ENCODE measurements at places on chromosomes 5 and 9.

- DNase-seq = no peak
Measured at GRCh38 chr9:5429873-5430564, 7.7 kb downstream of the PLGRKT start.

DNA sequence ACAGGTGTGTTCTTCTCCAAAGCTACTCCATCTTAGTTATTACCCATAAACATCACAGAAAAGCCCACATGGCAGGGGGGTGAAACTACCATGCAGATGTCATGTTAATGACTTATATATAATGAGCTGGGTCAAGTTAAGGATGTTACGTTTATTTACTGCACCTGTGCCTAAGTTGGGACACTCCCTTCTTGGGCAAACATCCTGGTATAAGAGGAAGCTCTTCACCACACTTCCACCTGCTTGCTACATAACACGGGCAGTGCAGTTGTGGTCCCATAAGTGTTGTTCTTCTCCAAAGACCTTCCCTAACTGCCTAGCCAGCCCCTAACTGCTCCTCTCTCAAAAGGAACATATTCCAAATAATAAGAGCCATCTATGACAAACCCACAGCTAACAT is 9.3 kb upstream of the ZCCHC9 start:
- no peak for DNase-seq

- DNase-seq = no peak
Measured at GRCh38 chr9:115126404-115126803, 8.4 kb upstream of the TNC start.

- DNase-seq = no peak
Measured at GRCh38 chr9:125142560-125143376, 560 bp downstream of the SCAI start.

- DNase-seq = no peak
Measured at GRCh38 chr5:79707535-79707934, 17.9 kb downstream of the CMYA5 start.

DNA sequence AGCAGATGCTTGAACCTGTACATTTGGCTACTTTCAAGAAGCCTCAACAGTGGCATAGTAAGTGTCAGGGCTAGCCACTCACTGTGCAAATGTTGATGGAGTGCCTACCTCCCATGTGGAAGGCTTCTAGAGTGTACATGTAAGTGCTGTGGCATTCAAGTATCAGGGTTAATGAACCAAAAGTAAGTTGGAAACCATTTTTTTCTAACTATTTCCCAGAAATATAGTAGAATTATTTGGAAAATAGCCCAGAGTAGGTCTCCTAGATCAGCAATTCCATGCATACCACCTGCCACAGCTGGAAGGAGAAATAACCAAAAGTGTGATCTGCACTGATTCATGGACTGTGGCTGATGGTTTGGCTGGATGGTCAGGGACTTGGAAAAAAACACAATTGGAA is 53.3 kb downstream of the FOXD1 start:
- no peak for DNase-seq

DNA sequence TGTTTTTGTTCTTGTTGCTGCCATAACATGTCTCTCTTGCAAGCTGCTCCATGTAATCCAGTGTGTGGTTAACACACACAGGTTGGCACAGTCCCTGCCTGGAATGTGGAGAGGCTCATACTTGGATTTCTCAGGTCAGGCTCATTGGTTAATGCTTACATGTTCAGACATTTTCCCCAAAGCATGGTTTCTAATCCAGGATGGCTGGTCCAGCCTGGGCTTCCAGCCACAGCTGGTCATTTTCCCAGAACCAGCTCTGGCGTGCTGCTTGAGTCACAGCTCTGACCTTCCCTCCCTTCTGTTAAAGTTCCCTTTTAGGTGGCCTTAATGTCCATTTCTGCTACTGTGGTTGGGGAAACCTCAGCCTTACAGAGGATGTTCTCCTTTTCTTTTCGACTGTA is 294.3 kb downstream of the TAF11L14 start:
- no peak for DNase-seq

GRCh38 chr9:91162784-91163443 is 198.8 kb downstream of the AUH start:
- no peak for DNase-seq

DNA sequence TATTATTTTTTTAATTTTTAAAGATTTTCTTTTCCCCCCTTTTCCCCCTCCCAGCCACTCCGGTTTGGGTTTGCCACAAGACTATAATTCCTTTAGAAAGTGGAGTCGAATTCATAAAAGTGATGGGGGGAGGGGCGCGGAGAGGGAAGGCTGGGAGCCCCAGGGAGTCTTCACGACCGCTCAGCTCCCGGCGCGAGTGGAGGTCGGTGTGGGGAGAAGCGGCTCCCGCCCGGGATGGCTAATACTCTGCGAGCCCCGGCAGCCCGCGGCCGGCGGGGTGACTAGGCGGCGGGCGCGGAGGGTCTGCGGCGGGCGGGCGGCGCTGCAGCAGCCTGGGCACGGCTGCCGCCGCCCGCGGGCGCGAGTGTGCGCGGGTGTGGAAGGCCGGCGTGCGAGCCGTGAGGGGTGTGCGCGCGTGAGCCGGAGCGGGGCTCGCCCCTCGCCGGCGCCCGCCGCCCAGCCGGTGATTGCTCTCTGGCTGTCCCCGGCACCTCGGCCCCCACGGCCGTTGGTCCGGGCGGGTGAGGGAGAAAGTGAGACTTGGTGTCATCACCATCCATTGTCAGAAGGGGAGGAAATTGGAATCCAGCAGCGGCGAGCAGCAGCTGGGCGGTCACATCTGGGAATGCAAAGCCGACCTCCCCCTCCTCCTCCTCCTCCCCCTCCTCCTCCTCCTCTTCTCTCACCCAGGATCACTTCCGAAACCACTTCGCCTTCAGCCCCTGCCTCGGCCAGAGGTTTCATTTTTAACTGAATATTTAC is at the start of gene PARP8:
Gene PARP8 (plus strand): TSS at position 377 of the 762 bp plus-strand sequence. CDS start 459 bp downstream, outside the sequence.
- no peak for DNase-seq

GRCh38 chr9:134662143-134662876 is 20.7 kb downstream of the COL5A1 start:
- DNase-seq = no peak

- no peak for DNase-seq
Measured at GRCh38 chr5:7495131-7495517, 99.2 kb downstream of the ADCY2 start.

DNA sequence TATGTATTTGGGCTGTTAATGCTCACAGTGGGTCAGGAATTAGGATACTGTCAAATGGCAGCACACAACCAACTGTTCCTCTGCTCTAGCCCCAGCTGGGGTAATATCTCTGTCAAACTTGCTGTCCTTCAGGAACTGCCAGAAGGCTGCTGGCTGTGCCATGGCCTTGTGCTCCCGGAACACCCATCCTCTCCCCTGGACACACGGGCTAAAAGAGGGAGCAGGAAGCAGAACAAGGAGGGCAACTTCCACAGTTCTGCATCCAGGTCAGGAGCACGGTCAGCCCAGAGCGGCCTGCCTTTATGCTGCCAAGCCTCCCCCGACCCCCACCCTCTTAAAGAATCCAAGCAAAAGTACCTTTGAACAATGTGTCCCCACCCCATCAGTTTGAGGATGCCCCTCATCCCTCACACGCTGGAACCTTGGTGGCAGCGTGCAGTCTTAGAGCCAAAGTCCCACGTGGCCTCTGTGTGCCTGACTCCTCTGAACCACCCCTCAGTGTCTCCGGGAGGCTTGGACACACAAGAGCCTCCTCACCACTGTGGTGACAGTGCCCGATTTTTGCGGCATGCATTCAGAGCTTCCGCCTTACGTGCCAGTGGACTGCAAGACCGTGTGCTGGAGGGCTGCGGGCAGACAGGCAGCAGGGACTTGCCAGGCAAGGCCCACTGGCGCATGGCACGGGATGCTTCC is 60.8 kb downstream of the PSMB7 start:
- DNase-seq = no peak

DNA sequence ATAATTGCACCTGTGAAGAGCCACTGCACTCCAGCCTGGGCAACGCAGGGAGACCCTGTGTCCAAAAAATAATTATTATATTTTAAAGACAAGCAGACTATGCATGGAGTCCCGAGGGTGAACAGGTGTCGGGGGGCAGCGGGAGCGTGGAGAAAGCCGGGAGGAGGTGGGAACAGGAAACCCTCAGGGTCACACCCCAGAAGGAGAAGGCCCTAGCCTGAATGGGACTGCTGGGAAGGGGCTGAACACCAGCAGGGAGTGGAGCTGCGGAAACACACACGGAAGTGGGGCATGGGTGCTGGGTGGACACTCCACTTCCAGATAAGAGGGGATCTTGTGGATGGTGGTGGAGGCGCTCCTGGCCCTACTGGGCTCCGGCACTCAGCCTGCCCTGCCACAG is 12.8 kb downstream of the SURF6 start:
- no peak for DNase-seq

GRCh38 chr9:35574578-35575122 is 30.4 kb upstream of the TESK1 start:
- DNase-seq = no peak

- DNase-seq = no peak
Measured at GRCh38 chr5:38453506-38453905, 102.9 kb downstream of the LIFR start.

GRCh38 chr5:136194576-136194975 is 1.6 kb upstream of the SMIM32 start:
- no peak for DNase-seq

DNA sequence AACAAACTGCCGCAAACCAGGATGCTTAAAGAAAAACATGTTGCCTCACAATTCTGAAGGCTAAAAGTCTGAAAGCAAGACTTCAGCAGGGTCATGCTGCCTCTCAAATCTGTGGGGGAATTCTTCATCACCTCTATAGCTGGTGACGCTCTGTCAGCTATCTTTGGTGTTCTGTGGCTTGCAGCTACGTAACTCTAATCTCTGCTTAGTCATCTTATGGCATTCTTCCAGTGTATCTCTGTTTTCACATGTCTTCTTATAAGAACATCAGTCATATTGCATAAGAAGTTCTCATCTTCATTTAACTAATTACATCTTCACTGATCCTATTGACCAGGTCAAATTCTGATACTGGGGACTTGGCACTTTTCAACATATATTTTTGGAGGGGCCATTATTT is 243.0 kb downstream of the CDH10 start:
- DNase-seq = no peak

DNA sequence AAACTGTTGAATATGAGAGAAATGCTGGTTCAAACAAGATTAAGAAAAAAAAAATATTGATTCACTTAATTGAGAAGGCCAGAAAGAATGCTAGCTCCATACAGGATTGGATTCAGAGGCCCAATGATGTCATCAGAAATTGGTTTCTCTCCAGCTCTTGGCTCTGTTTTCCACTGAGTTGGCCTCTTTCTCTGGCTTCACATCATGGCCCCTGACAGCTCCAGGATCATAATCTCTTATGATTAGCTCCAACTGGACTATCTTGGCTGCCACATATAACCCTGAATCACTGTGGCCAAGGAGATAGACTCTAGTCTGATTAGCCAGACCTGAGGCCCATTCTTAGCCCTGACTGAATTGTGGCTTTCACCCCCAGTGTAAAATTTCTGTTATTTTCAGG is 244.7 kb upstream of the GRAMD2B start:
- no peak for DNase-seq

GRCh38 chr5:118616281-118616680 is 372.1 kb downstream of the DTWD2 start:
- DNase-seq = no peak

DNA sequence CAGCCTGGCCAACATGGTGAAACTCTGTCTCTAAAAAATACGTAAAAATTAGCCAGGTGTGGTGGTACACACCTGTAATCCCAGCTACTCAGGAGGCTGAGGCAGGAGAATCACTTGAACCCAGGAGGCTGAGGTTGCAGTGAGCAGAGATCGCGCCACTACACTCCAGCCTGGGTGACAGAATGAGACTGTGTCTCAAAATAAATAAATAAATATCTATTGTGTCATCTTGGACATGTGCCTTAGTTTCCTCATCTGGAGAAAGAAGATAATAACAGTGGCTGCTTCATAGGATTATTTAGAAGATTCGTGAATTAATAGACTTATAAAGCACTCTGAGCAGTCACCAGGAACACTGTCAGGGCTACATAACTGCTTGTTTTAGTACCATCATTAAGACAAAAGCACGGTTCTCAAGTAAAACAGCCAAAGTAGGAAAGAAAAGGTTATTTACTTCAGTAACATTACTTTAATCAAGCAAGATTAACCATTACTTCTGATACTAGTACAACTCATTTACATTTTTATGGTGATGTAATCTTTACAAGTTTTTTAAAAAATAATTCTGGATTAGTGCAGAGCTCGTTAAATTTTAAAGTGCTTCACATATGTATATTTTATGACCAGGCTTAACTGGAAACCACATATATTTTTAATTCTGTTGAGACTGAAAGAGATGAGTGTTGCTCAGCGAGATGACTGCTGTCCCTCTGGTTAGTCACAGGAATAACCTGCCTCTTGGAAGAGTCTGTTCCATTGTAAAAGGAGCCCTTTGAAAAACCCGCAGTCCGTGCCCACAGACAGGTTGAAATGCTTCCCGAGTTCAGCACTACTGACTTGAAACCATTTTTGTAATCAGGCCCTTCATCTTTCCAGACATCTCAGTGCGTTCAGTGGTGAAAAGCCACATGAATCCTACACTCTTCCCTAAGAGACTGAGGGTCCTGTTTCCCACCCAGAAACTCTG is 36.7 kb downstream of the ANKH start:
- no peak for DNase-seq

- DNase-seq = no peak
Measured at GRCh38 chr5:173781432-173781815, 106.7 kb upstream of the CPEB4 start.

GRCh38 chr9:110198357-110198756 is 9.6 kb downstream of the C9orf152 start:
- no peak for DNase-seq

DNA sequence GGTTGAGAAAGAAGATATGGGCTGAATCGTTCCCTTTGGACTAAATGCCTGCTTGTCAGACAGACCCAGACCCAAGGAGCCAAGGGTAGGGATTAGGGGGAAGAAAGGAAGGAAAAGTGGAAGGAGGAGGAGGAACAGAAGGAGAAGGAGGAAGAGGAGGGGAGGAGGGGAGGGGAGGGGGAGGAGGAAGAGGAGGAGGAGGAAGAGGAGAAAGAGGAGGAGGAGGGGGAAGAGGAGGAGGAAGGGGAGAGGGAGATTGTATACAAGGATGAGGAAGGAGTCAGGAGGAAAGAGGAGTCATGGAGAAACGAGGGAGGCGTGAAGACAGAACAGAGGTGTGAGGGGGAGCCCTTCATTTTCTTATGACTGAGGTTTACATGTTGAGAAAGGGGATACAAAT is 46.9 kb upstream of the DNAH5 start:
- no peak for DNase-seq

DNA sequence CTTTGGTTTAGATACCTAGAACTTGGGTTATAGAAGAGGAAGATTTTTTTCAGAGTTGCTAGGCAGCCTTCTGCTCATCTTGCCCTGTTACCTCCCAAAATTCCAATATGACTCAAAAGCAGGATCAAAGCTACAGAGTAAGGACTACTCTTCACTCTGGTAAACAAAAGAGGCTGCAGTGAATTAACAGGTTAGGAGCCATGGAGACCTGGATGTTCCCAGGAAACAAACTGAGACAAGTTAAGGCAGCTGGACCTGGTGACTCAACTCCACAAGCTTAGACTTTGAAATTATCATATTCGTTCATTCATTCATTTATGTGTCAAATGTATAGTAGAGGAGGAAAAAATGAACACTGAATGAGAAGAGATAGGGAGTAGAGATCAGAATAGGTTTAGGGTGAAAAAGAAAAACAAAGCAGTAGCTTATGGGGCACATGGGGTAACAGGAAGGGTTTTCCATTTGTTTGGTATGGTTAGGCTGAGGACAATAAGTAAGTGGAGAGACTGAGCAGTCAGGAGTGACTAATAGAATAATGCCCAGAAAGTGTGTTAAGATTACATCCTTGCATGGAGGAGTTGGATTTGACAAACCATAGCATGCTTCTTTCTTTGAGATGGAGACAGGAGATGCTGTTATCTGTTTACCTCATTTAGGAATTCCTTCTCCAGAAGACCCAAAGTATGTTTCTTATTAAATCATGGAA is 464.0 kb upstream of the ZNF608 start:
- DNase-seq = no peak
